ENCODE measurements at places on chromosomes 3 and 15.

DNA sequence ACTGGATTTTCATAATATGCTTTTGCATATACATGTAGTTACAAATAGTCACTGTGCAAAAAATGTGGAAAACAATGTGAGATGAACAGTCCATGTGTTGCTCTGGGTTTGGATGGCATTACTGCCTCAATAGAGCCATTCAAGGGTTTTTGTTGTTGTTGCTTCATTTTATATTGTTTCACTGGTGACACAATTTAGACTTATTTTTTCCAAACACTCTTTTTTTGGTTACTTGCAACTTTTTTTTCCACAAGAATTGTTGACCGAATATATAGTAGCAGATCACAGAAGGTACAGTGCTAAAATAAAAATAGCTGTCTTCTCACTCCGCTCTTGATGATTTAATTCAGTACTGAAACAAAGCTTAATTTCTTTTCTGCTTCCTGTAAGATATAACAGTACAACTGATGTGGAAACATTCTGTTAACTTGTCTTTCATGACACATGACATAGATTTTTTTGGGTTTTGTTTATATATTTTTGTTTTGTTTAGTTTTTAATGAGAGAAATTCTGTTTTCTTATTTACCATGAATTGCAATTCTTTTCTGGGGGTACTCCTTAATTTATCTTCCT is 618.6 kb downstream of the NAALADL2 start:
- DNase-seq = no peak

DNA sequence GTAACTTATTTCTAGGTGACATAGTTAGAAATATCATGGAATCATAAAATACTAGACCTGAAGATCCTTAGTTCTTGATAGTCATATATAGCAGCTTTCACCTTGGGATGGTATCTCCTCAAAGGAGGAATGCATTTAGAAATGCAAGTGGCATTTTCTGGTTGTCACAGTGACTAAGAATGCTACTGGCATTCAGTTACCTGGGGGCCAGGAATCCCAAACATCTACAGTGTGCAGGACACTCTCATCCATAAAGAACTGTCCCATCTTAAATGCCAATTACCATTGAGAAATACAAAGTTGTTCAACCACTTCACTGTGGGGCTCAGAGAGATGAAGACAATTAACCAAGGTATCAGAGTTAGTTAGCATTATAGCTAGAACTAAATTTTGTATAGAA is 36.7 kb downstream of the MYH15 start:
- no peak for DNase-seq

DNA sequence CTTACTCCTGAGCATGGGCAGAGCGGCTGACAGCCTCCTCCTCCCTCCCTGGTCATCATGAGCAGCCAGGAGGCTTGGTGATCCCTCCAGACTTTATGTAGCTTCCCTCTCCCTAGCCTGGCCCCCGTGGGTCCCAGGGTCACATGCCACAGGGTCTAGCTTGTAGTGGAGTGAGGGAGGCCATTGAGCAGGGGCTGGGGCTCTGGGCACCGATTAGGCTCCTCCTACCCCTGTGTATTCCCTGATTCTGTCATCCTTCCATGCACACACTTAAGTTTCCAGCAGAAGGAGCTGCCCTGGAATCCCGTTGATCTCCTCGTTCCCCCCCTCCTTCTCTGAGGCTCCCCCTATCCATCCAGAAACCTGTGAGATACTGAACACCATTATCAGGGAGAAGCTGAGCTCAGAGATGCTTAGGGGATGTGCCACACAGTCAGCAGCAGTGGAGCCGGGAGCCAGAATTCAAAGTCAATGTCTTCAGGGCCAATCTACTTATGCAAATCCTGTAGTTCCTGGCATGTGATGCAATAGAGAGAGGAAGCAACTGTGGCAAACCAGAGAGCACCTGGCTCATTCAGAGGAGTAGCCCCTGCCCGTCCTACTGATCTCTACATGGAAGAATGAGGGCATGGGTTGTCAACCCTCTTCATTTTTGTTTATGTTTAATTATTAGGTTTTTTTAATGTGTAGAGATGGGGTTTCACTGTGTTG is 17.2 kb downstream of the CCDC33 start:
- no peak for DNase-seq

DNA sequence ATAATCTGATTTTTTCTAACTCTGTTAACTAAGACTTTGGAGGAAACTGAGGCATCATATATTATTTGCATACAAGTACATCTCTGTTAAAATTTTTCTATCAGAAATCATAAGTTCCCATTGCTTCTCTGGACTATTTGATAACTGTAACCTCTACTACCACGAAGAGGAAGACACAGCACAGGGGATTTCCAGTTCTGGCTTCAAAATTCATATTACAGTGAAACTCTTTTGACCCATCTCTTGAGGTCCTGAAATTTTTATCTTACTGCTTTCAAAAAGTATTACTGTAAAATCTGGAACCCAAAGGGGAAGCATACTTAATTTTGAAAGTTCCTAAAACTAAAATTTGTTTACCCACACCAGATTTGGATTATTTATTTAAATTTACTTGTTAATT is 4.2 kb downstream of the PLSCR1 start:
- no peak for DNase-seq

DNA sequence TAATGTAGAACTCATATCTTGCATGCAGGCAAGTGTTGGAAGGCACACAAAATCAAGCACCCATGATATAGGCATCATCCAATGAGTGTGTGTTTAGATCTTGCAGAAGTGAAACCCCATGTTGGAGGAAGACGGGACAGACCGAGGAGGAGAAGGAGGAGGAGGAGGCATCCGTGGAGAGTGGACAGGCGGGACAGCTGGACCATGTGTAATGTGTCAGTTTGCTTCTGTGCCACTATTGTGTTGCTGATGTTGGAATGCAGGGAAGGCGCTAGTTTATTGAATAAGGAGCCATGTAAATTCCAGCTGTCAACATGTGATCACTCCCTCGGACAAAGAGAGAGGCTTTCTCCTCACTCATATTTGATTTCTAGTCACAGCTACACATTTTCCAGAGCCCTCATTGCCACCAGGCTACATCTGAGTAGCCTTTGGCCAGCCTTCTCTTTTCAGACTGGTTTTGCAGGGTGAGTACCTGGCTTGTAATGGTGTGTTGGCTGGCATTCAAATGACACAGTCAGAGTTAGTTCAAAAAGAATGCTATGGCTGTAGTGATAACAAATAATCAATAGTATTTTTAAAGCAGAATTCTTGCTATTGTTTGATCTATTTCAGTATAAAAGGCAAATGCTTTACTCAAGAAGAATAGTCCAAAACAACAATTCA is 1037.6 kb upstream of the NR2F2 start:
- DNase-seq = no peak

DNA sequence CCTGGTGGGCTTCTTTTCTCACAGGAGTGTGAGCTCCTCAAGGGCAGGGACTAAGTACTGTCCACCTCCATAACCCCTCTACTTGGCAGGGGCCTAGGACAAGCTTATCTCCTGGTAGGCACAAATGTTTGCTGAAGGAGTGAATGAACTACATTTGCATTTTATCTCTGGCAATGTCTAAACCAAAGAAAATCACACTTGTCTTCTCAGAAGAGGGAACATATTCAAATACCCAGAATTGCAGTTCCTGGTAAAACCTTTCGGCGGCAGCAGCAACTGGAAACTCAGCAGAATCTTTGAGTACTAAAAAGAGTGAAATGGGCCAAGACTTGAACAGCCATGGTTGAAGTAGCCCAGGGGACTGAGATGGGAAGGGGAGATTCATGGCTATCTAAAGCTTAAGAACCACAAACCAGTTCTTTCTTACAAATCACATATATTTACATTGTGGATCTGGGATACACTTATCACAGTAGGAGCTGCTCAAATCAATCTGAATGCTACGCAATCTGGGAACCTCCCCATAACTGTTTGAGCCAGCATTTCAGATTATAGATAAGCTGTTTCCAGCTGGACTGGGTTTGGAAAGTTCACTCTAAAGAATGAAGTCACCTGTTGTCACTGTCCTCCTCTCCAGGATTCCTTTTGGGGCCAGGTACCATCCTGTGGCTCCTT is 18.7 kb upstream of the PTPN9 start:
- DNase-seq = no peak

DNA sequence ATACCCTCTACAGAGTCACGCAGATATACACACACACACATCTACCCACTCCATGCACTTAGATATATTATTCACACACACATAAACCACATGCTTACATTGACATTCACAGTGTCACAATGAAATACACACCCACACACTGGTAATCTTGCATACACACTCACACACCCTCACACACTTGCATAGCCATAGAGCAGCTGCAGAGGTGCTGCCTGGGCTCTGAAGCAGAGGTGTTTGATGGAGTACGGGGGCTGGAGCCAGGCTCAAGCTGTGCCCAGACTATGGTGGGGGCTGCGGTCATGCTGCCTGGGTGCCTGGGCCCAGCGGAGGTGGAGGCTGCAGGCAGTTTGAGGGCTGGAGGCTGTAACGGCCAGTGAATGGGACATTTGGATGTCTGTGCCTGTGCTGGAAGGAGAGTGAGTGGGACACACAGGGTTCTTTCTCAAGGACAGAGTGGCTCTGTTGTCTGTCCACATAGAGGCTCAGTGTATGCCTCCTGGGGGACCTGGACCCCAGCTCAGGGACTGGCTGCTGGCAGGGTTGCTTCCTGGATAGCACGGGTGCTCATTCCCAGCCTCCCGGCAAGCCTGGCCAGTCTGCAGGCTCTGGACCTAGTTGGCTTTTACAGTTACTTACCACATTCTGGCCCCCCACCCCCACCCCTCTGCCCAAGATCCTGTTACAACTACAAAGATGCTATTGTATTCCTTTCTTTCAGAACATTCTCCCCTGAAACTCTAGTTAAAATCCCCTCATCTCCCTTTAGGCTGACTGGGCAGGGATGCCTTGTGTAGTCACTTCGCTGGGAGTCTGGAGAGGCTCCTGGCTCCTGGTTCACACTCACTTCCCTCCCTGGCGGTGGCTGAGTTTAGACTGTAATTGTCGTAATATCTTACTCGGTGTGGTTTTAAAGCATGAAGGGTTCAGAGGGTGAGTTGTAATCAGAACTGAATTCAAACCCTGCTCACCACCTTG is 12.5 kb downstream of the GASK1A start:
- no peak for DNase-seq

DNA sequence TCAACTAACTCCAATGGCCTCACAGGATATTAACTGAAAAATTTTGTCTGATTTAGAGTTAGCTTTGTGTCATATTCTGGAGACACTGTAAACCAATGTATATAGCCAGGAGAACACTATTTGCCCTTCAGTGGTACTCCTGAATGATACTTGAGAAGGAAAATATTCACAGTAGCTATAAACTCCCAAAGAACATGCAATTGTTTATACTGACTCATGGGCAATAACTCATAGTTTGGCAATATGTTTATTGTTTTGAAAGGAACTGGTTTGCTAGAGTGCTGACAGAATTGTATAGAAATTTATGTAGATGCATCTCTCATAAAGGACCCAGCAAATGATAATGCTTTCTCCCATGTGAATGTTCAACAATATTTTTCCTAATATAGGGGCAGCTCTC is 537.6 kb downstream of the PLOD2 start:
- DNase-seq = no peak

DNA sequence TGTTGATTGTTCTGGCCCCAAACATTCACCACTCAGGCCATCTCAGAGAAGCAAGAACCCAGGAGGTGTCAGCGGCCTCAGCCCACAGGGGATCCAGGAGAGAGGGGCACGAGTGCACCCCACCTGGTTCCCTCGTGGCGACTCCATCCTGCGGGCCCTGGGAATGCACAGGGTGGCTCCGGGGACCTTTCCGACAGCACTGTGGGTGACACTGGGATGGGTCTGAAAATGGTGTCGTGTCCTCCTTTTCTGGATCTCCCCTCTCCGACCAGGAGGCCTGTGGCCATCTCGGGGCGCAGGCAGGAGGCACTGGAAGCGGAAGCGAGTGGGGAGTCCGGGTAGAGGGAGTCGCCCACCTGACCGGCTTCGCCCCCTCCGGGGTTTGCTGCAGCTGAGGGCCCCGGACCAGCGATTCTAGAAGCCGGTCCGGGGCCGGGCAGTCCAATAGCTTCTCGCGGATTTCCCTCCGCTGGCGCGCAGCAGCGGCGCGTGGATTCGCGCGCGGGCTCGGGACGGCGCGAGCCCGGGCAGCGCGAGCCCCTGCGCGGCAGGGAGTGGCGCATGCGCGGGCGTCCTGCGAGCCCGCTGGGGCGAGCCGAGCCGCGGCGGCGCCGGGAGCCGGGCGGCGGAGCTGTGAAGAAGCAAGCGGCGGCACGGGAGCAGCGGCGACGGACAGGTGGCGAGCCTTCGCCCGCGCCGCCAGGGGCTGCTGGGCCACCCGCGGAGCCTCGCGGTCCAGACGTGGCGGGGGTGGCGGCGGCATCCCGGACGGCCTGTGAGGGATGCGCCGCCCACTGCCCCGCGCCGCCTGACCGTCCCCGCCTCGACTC is at the start of gene DOCK3:
Gene DOCK3 (plus strand): TSS at position 579 of the 830 bp plus-strand sequence. CDS start 337 bp downstream, outside the sequence.
- peak; percentile 33 for DNase-seq

DNA sequence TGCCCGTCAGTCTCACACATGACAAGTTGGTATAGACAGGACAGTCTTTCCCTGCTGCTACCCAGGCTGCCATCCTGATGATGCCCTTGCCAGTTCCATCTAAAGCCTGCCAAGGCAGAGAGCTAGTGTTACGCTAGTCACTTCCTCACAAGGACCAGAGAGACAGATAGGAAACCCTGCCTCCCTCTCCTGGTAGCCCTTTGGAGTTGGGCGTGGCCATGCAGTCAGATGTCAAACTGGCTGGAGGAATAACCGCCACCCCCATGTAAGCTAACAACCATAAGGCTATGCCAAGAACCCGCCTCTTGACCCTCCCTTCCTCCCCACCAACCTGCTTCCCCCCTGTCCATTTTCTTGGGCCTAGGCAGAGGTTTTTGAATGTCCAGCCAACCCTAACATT is 2.8 kb downstream of the TMEM115 start:
- DNase-seq = no peak

- no peak for DNase-seq
These were observed 60.1 kb upstream of the DAZL start for GRCh38 chr3:16665282-16665741.

GRCh38 chr3:73786321-73786807 is 161.6 kb upstream of the PDZRN3 start:
- no peak for DNase-seq

DNA sequence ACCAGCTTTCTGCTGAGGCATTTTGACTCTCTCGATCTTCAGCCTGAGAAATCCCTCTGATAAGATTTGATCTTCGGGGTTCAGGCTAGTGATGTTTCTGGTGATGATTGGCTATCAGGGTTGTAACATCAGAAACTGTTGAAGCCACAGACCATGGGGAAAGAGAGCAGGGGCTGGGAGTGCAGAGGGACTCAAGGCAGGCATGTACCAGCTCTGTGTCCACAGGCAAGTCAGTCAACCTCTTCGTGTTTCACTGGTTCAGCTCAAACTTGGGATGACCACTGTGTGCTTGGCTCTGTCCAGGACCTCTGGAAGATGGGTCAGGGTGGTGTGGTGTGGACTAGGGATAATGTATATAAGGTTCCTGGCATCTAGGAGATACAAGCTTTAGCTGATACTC is 116.5 kb downstream of the EEFSEC start:
- no peak for DNase-seq

GRCh38 chr15:78991476-78991875 is 46.6 kb upstream of the CTSH start:
- DNase-seq = no peak
